ENCODE measurements at places on chromosomes 2 and 18.
A peak's percentile ranks its signal among the peaks of the same experiment; 100 is the strongest.

- no peak for DNase-seq
These were observed 23.6 kb upstream of the VWA3B start for GRCh38 chr2:98063291-98063854.

DNA sequence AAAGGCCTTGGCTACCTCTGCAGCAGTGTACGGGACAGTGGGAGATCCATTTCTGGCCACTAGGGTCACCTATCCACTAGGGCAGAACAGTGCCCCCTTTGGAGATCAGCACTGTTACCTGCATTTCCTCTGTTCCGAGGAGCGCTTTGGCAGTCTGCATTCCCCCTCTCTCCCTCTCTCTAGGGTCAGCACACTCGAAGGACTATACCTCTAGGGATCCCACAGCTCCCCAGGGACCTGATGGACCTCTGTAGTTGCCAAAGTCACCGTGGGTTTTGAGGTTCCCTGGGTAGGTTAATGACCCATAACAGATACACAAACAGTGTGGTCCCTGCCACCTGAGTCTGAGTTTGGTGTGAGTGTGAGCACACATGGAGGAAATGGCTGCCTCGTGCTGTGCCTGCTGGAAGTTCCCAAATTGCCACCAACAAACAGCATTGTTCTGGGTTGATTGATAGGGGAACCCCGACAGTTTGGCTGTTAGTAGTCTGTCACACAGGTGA lies 99.8 kb upstream of the VWC2L start:
- DNase-seq = no peak

DNA sequence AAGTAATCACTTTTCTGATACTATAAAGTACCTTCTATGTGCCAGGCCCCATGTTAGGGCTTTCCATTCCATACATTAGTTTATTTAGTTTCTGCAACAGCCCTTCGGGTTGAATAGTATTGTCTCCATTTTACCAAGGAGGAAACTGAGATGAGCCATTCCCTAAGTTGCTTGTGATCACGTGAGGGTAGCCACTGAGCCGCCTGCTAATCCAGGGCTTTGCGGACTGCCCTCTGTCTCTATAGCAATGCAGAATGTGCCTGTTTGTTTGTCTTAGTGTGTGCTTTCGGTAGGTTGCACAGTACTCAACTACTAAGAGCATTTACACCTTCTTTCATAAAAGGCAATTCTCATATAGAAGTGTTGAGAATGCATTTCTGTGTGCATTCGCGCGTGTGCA lies 5.0 kb downstream of the EMILIN2 start:
- no peak for DNase-seq

GRCh38 chr2:55843096-55843993 lies 80.2 kb downstream of the EFEMP1 start:
- peak; percentile 29 for DNase-seq

GRCh38 chr2:188664951-188665595 lies 309.1 kb upstream of the COL3A1 start:
- DNase-seq = no peak

- DNase-seq = no peak
These were observed 1.1 kb downstream of the MARCHF4 start for GRCh38 chr2:216370961-216371712.

DNA sequence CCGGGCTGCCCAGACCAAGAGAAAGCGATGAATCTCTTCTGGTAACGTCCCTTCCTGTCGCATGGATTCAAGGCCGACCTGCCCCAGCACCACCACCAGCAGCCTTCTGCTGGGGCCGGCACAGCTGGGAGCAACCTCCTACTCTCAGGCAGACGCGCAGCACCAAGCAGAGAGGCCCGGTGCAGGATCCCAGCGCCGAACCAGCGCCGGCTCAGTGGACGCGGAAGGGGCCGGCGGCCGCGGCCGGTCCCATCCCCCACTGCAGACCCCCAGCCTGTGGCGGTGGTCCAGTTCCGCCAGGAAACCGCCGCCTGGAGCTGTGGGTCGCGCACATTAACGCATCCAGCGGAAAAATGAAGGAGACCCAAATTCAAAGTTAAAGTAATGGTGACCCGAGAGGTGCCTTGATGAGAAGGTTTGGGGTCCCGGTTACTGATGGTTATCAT lies 525 bp upstream of the MAL start:
- no peak for DNase-seq

DNA sequence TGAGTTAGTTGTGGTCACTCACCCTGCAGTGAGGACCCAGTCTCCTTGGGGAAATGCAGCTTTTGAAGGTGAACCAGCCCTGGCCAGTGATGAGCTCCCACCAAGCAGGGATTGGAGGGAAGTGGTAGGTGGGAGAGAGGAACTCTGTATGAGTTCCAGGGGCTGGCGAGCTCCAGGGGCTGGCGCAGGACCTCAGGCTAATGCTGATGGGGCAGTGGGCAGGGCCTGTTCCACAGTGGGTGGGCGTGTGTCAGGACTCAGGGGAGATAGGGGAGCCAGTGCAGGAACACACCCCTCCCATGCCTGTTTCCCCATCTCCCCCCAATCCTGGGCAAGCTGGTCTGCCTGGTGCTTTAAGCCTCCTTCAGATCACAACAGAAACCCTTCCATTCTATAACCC lies 208.4 kb downstream of the DYSF start:
- no peak for DNase-seq

- no peak for DNase-seq
These were observed 38.2 kb downstream of the CENPO start for GRCh38 chr2:24831221-24832072.

- no peak for DNase-seq
These were observed 79.3 kb downstream of the TXNL1 start for GRCh38 chr18:56559044-56559443.

DNA sequence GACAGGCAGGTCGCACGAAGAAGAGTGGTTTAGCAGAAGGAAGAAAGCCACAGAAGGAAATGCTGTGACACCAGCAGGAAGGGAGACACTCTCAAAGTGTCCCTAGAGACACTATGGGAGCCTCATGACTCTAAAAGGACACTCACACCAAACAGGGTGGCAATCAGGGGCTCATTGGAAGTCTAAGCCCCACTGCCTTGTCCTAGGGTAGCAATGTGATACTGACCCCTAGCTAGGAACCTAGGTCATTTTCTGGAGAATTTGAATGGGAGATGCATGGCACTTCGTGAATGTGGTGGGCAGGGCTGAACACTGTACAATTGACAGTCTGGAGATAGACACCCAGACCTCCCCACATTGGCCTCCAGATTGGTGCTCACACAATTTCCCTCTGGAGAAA lies 385.0 kb downstream of the EIPR1 start:
- no peak for DNase-seq

DNA sequence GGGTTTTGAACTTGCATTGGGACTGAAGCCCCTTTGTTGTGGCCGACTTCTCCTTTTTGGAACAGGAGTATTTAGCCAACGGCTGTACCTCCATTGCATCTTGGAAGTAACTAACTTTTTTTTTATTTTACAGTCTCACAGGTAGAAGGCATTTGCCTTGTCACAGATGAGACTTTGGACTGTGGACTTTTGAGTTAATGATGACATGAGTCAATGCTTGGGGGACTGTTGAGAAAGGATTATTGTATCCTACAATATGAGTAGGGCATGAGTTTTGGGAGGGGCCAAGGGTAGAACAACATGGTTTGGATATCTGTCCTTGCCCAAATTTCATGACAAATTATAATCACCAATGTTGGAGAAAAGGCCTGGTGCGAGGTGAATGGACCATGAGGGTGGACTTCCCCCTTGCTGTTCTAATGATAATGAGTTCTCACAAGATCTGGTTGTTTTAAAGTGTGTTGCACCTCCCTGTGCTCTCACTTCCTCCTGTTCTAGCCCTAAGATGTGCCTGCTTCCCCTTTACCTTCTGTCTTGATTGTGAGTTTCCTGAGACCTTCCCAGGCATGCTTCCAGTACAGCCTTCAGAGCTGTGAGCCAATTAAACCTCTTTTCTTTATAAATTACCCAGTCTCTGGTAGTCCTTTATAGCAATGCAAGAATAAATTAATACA lies 1269.4 kb upstream of the CHAC2 start:
- no peak for DNase-seq

- no peak for DNase-seq
These were observed 114.6 kb downstream of the PHLPP1 start for GRCh38 chr18:62829936-62830335.

DNA sequence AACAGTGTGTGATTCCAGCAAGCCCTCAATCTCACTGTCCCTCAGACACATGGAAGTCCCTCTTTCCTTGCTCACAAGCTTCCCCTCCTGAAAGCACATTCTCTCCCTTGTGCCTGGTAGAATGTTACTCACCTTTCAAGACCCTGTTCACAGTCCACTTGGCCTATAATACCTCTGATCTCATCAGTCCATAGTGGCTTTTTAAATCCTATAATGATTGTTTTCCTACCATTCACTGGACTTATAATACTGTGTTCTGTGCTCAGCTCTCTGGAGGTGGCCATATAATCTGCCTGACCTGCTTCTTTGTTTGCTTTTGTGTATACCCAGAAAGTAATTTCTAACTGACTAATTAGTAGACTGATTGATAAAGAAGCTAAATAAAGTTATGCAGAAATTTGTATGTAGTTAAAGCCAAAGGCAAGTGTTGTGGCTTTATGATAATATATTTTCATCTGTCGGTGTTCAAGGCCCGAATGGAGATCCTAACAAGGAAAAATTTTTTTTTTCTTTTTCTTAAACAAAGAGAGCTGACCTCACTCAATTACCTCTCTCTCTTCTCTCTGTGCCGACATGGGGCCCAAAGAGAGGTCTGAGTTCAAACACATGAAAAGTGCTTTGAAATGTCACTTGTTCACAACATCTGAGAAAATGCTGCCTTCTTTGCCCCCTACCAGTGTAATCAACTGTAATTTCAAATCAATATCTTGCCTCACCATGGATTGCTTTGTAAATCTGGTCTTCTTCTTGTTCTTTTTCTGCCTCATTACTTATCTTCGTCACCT lies 1033.0 kb upstream of the PIK3C3 start:
- no peak for DNase-seq

DNA sequence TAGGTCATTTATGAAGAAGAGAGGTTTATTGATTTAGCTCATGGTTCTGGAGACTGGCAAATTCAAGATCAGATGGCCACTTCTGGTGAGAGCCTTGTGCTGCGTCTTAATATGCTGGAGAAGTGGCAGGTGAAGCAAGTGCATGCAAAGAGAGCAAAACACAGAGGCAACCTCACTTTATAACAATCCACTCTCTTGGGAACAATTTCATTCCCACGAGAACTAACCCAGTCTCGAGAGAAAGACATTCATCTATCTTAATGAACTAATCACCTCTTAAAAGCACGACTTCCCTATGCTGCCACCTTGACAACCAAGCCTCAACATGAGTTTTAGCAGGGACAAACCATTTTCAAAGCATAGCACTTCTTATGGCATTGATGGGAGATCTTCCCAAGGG lies 186.5 kb upstream of the RASGRP3 start:
- DNase-seq = no peak

DNA sequence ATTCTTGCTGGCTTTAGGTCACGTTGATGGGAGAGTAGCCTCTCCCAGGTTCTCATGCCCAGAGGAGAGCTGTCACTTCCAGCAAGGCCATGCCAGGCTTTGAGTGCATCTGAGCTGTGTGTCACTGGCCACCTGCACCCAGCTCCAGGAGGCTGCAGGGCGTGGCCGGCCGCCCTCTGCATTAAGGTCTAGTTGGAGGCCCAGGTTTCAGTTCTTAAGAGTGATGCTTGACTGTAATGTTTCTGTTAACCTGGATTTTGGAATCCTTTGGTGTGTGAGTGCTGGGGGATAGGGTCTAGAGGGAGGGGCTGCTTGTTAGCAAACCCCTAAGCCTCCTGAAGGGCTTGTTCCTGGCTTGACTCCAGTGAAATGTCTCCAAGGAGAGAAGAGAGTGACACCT lies 140.1 kb downstream of the ACOXL start:
- no peak for DNase-seq

Measured in inflammatory macrophage treated with lipopolysaccharide for 1 hour (primary cell).